ENCODE measurements at places on chromosomes 6 and 20.

DNA sequence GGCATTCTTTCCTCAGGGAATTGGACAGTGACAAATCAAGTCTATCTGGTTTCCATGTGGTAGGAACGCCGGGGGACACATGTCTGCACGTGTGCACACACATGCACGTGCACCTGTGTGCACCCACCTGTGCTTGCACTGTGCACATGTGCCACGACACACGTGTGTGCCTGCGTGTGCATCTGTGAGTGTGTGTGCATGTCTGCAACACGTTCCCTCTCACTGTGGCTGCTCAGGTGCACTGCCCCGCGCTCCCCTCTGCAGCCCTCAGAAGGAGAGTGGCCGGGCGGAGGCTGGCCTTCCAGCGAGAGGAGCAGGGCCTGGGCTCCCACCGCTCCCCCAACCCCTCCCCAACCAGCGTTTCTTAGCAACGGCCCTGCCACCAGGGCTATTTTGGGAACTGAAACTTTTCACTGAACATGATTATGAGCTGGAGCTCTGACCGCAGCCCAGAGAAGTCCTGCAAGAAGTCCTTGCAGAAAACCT, 147.8 kb downstream of the PHACTR3 start:
- no peaks in the 10 kb centered on the region for H3K36me3 ChIP-seq
- H3K4me1 ChIP-seq = no peaks in the 10 kb centered on the region
- DNase-seq = peak; percentile 7
- no peak overlapping the region for H3K27ac ChIP-seq
- no peak overlapping the region for H3K4me3 ChIP-seq

DNA sequence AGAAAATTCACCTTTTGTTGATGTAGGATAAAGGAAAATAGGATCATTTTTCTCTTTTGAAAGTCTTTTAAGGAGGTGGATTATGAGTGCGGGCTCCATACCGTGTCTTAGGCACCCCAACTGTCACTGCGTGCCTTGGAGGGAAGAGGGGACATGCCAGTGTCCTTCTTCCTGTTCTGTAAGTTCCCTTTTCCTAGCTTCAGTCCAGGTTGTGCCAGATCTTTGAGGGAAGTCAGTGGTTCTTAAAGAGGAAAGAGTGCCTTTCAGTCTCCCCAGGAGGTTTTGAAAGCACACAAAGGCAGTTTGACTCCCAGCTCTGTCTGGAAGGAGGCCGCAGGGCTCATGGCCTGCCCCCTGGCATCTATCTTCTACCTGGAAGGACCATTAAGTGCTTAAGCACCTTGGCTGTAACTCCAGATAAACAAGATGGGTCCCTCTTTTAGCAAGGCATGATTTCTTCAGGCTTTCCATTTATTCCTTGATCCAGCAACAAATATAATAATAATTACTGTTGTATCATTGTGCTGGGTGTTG, 13.0 kb downstream of the EFCAB8 start:
- DNase-seq = no peak
- H3K4me1 ChIP-seq = no peaks in the 10 kb centered on the region
- no peak overlapping the region for H3K27ac ChIP-seq
- H3K36me3 ChIP-seq = no peaks in the 10 kb centered on the region

GRCh38 chr20:54044156-54044555, 26.2 kb downstream of the BCAS1 start:
- no peaks in the 10 kb centered on the region for H3K27me3 ChIP-seq
- no peaks in the 10 kb centered on the region for H3K4me1 ChIP-seq
- DNase-seq = no peak
- no peak overlapping the region for H3K27ac ChIP-seq

- no peaks in the 10 kb centered on the region for H3K27me3 ChIP-seq
- no peak overlapping the region for H3K27ac ChIP-seq
- peak; percentile 46 for DNase-seq
- H3K4me1 ChIP-seq = no peaks in the 10 kb centered on the region
- H3K4me3 ChIP-seq = no peak overlapping the region
These were observed 20.9 kb downstream of the EDN1 start for GRCh38 chr6:12311106-12311505.

- no peak for DNase-seq
- H3K4me3 ChIP-seq = no peak overlapping the region
- no peak overlapping the region for H3K27ac ChIP-seq
These were observed 298.7 kb downstream of the TSHZ2 start for GRCh38 chr20:53270792-53271375.

DNA sequence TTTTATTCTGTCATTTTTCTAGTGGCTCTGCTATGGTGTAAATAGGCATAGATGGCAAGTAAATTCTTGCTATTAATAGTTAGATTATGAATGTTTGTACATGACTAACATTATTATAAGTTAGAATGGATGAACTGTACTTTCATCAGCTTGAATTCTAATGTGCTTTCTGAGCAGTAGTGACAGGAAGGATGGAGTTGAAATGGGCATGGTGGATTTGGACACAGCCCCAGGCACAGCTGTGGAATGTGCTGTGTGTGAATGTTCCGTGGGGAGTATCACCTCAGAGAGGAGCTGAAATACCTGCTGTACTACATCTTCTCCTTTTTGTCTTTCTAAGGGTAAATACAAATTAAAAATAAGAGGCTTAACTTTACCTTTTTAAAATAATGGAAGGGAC, 66.8 kb downstream of the FBXO5 start:
- no peaks in the 10 kb centered on the region for H3K27me3 ChIP-seq
- no peak overlapping the region for H3K27ac ChIP-seq
- H3K36me3 ChIP-seq = no peaks in the 10 kb centered on the region
- DNase-seq = no peak

DNA sequence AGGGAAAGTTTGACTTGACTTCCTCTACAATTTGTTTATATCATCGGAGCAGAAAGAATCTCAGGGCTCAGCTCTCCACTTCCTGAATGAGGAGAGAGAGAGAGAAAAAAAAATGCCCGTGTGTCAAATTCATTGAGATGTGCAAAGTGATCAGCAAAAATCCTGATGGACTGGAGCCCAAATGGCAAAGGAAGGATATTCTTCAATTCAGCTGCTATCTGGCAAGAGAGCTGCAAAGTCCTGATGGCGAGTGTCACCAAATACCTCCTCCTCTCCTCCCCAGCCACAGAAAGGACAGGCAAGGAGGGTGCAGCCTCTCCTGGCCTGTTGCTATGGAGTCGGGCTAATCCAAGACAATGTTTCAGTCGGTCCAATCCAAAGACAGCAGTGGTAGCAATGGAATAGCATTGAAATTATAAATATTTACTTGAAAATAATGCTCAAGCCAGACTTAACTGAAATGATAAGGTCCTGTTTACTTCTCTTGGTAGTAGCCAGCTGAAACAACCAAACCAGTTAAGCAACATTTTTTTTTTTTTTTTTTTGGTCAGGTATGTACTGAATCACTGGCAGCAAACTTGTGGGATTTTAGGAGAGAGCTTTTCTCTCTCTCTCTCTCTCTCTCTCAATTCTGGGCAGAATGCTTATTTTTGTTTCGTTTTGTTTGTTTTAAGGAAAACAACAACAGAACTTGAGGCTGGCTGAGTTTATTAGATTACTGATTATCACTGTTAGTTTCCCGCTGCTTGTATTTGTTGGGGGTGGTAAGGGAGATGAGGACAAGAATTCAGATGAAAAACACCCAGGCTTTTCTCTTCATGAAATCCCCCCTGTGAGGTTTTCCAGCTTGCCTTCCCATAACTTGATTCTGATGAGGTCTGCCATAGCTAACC, 204.2 kb downstream of the BCAS1 start:
- peaks cover 18% of the 10 kb centered on the region for H3K4me1 ChIP-seq
- no peak overlapping the region for H3K4me3 ChIP-seq
- H3K27ac ChIP-seq = peak overlapping the region; percentile 93

- peak overlapping the region; percentile 85 for H3K27ac ChIP-seq
- no peak for DNase-seq
- no peaks in the 10 kb centered on the region for H3K27me3 ChIP-seq
- H3K4me3 ChIP-seq = no peak overlapping the region
These were observed 29.0 kb downstream of the MAP3K5 start for GRCh38 chr6:136763255-136763654.

- DNase-seq = no peak
- no peaks in the 10 kb centered on the region for H3K36me3 ChIP-seq
- no peak overlapping the region for H3K27ac ChIP-seq
These were observed 200.7 kb upstream of the BMP2 start for GRCh38 chr20:6566821-6567220.

GRCh38 chr6:14118091-14118439, 493 bp downstream of the CD83 start:
- peak overlapping the region; percentile 63 for H3K4me3 ChIP-seq
- no peaks in the 10 kb centered on the region for H3K27me3 ChIP-seq
- H3K36me3 ChIP-seq = no peaks in the 10 kb centered on the region
- peak overlapping the region; percentile 30 for H3K27ac ChIP-seq

- no peaks in the 10 kb centered on the region for H3K27me3 ChIP-seq
- no peak for DNase-seq
- no peaks in the 10 kb centered on the region for H3K4me1 ChIP-seq
These were observed 32.9 kb downstream of the FILIP1 start for GRCh38 chr6:75460681-75461080.

DNA sequence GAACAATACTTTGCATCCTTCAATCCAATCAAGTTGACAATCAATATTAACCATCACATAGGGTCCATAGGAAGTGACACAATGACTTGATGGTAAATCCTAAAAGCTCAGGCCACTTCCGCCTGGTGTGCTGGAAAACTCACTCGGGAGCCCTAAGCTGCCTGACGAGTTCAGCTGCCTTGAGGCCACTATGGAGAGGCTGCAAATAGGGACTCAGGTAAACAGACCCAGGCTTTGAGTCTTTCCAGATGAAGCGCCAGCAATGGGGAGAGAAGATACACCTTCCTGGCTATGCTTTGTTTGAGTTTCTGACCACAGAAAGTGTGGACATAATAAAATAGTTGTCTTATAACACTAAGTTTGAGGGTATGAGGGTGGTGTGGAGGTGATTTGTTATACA, 112.6 kb downstream of the GPR63 start:
- no peak overlapping the region for H3K4me3 ChIP-seq
- H3K36me3 ChIP-seq = no peaks in the 10 kb centered on the region
- no peaks in the 10 kb centered on the region for H3K4me1 ChIP-seq
- no peaks in the 10 kb centered on the region for H3K27me3 ChIP-seq
